ENCODE measurements at places on chromosomes 16 and 17. TPM values are rescaled to one million over a fixed set of nuclear protein-coding genes. Genes with fewer than 3 reads are reported as not detected.

GRCh38 chr16:52450916-52451315, 96.0 kb downstream of the TOX3 start:
- DNase-seq = no peak

- peak; percentile 53 for DNase-seq
Observed at GRCh38 chr17:4998027-4998731, 429 bp downstream of the KIF1C start.

Gene NACA2
- not detected for total RNA-seq

Gene PLA2G10
- total RNA-seq = 4.6 TPM

DNA sequence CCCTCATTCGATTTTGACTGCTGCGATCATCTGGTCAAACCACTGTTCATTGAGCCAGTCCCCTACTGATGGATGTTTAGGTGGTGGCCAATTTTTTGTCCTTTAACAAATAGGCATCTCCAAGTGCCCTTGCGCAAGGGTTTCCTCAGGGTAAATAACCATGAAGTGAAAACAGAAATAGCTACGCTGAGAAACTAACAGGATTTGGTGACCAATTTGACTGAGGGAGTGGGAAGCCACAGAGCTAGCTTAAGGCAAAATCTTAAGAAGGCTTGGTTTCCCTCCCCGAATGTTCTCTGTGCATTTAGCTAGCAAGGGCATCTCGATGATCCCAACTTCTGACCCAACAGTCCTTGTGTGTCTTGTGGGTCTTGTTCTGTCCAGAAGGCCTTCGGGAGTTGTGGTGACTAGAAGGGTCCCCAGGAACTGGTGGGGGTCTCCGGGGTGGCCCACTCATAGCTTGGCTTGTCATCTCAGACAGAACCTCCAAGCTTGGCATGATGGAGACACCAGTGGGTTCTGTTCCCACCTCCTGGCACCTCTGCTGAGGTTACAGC, 117.2 kb downstream of the SOCS1 start:
- DNase-seq = no peak

Gene STAC2
- total RNA-seq = not detected

DNA sequence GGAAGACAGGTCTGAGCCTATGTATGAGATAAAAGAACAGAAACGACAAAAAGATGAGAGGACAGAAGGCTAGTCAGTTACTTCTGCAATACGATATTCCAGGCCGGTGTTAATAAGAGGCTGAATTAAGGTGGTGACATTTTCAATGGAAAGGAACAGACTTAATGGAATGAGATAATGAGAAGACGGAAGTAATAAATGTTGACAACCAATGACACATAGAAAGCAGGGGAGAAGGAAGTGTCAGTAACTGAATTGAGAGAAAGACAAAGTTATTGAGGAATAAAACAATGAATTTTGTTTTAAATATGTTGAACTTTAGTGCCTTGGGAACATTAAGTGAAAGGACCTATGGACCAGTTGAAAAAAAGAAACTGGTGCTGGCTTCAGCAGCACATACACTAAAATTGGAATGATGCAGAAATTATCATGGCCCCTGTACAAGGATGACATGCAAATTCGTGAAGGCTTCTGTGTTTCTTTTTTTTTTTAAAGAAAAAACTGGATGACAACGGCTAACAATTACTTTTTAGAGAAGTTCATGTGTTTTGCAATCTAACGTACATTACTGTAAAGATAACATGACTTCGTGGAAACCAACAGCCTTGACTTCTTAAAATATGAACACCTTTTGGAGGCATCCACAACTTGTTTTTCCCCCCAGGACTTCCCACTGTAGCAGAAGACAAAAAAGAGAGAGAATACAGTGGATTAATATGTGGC, 18.5 kb upstream of the CPD start:
- no peak for DNase-seq

DNA sequence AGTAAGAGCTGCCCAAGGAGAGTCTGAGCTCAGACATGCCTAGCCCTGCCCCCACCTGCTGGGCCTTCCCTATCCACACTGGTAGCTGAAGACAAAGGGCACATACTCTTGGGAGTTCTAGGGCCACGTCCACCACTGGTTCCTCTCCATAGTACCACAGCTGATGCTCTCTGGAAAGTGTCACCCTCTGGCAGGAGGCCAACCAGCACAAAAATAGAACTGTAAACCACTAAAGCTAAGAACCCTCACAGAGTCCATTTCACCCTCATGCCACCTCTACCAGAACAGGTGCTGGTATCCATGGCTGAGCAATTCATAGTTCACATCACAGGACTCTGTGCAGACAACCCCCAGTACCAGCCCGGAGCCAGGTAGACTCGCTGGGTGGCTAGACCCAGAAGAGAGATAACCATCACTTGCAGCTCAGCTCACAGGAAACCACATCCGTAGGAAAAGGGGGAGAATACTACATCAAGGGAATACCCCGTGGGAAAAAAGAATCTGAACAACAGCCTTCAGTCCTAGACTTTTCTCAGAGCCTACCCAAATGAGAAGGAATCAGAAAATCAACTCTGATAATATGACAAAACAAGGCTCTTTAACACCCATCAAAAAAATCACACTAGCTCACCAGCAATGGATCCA, 115.3 kb downstream of the CEP112 start:
- no peak for DNase-seq

Gene YPEL3
- total RNA-seq = 54.0 TPM

Gene SSTR5
- total RNA-seq = not detected

GRCh38 chr17:31328160-31328535, 6.7 kb upstream of the EVI2A start:
- DNase-seq = no peak

Gene C16orf54
- 0.37 TPM for total RNA-seq

- peak; percentile 43 for DNase-seq
Observed at GRCh38 chr17:44995436-44996001, 27.4 kb upstream of the C1QL1 start.
